ENCODE measurements at places on chromosomes 12 and 14. TPM values are rescaled to one million over a fixed set of nuclear protein-coding genes. Genes with fewer than 3 reads are reported as not detected.

DNA sequence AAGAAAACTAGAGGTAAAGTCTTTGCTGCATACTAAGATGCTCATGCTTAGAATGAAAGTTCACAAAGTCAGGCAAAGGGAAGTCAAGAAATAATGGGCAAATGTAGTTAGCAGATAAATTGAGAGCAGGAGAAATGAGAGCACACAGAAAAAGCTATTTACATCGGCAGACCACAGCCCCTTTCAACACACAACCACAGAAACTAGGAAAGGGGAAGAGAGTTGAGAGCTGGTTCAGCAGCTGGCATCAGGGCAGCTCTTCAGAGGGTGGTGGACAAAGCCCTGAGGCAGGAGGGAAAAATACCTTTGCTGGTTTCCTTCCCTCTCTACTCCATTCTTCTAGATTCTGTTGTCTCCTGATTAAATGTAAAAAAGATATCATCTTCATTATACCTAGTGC, 95.4 kb upstream of the ANO4 start:
- H3K36me3 ChIP-seq: no peaks in the 10 kb centered on the region
- H3K27me3 ChIP-seq: no peaks in the 10 kb centered on the region
- H3K4me3 ChIP-seq: no peak overlapping the region
- H3K27ac ChIP-seq: no peak overlapping the region
- H3K4me1 ChIP-seq: no peaks in the 10 kb centered on the region
- DNase-seq: no peak

GRCh38 chr12:62520361-62520760, 53.7 kb downstream of the MON2 start:
- no peak overlapping the region for H3K27ac ChIP-seq
- H3K27me3 ChIP-seq: no peaks in the 10 kb centered on the region
- H3K4me3 ChIP-seq: no peak overlapping the region
- no peak for DNase-seq

The SERPINA12 gene
- 0.47 TPM for total RNA-seq

The PAN2 gene
- 105 TPM for total RNA-seq
